ENCODE measurements at places on chromosomes 3 and 15.

GRCh38 chr15:58297639-58298038, 134.2 kb upstream of the LIPC start:
- DNase-seq = no peak

GRCh38 chr3:49454898-49455681, 15.0 kb upstream of the DAG1 start:
- DNase-seq = peak; percentile 24

DNA sequence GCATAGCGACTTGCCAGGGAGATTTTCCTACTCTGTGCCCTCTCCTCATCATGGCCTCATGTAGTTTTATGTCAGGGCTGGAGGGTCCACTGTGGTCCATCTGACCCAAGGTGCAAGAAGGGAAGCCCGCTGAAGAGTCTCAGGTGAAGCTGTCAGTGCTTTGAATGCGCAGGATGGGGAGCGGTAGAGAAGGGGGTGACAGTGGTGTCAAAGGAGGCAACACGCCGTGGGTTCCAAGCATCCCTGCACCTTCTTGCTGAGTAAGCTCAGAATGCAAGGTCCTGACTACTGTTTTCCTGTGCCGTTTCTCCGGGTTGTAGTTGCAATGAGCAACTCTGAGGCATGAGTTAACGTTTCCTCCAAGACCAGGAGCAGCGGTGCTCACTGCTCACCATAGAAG, 44.9 kb upstream of the RAB6B start:
- DNase-seq = no peak

DNA sequence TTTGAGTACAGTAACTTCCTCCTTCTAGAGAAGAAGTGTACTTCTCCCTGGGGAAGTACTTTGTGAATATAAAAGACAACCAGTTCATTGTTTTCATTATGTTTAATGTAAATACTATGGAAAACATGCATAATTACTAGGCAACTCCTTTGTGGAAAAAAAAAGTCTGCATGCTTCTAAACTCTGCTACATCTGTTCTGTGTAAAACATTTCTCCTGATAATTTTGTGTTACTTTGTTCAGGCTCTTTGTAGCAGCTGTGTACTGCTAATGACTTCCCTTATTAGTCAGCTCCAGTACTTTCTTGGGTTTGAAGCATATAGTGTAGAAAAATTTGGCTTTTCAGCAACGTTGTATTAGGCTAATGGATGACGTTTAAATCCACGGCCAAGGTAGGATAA, 111.6 kb downstream of the FEZF2 start:
- DNase-seq = no peak

DNA sequence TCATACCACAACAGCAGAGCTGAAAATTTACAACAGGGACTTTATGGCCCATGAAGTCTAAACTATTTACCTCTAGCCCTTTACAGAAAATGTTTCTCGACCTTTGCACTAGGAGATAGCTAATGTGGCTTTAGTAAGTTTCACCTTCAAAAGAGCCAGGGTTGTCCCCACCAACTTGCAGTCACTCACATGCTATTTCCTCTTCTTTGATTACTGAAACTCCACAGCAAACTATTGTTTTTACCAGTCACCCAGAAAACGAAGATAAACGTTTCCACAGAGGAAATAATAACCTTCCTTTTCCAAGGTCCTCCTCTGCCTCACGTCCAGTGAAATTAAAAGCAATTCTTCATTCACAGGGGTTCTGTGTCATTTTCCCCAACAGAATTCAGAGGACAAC, 48.2 kb downstream of the WWTR1 start:
- no peak for DNase-seq

GRCh38 chr3:72679540-72680198, 168.6 kb downstream of the SHQ1 start:
- DNase-seq = no peak

DNA sequence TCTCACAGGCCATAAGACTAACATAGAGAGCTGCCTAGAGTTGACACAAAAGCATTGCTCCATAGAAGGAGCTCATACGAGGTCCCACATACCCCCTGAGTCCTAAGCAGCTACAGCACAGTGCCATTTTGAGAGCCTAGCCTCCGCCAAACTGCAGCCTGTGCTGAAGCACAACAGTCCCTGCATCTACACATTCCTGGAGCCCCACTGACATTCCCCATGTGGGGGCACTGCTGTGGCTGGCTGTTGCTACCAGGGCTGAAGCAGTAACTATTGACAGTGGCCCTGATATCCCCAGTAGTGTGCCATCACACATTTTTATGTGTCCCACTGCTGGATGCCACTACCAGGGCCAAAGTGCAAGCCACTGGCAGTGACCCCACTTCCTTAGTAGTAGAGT, 80.3 kb downstream of the CERS3 start:
- peak; percentile 30 for DNase-seq

- DNase-seq = no peak
Measured at GRCh38 chr3:178517665-178518334, 18.4 kb upstream of the KCNMB2 start.

GRCh38 chr3:196287090-196287439, 461 bp downstream of the PCYT1A start:
- DNase-seq = no peak

- DNase-seq = no peak
Measured at GRCh38 chr15:29097168-29097567, 172.5 kb downstream of the NSMCE3 start.

DNA sequence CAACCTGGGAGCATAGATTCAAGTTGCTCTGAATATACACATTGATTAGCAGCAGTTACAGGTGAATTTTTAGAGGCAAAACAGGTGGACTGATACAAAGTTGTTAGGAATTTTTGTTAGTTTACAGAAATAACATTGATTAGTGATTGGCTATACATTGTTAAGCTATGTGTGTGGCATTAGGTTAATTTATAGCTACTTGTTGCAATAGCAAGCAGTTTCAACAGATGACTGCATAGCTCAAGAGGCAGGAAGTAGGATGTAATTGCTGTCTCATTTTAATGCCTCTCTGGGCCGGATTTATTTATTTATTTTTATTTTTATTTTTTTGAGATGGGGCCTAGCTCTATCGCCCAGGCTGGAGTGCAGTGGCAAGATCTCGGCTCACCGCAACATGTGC, 99.7 kb downstream of the TCF12 start:
- no peak for DNase-seq

- no peak for DNase-seq
Measured at GRCh38 chr3:10366651-10367101, 45.8 kb upstream of the SEC13 start.

GRCh38 chr15:78177447-78177873, 28.3 kb downstream of the IDH3A start:
- peak; percentile 78 for DNase-seq

- peak; percentile 86 for DNase-seq
Measured at GRCh38 chr3:53134631-53135232, 4.5 kb upstream of the RFT1 start.
